ENCODE measurements at places on chromosomes 4 and X.

GRCh38 chrX:3268829-3269228 is 77.6 kb downstream of the MXRA5 start:
- no peak for DNase-seq

GRCh38 chr4:119038116-119038841 is 97.4 kb upstream of the MYOZ2 start:
- no peak for DNase-seq

DNA sequence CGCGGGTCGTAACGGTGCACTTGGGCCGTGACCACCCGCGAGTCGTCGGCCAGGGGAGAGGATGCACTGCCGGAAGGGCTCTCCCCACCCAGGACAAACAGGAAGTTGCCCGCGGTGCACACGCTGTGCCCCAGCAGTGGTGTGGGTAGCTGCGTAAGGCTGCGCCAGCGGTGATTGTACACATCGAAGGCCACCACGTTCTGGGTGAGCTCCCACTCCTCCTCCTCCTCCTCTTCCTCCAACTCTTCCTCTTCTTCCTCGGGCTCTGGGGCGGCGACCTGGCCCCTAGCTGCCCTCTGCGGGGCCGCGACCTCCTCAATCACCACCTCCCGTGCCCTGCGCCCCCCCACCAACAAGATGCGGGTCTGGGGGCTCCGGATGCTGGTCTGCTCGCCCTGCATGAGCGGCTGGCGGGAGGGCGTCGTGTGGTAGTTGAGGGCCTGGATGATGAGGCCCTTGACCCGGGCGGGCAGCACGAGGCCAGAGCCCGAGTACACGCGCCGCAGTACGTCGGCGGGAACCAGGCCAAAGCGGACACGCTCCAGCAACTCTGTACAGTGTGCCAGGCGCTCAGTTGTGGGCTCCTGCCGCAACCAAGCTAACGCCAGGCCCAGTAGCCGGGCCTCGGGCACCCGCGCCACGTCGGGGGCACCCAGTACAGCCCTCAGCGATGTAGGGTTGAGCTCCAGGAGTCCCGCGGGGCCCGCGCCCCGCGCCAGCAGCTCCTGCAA is 1.4 kb downstream of the KLHL34 start:
- DNase-seq, result no peak

- no peak for DNase-seq
Measured at GRCh38 chr4:79201971-79202370, 123.9 kb downstream of the NAA11 start.

- DNase-seq, result no peak
Measured at GRCh38 chrX:103565197-103565596, 20.1 kb upstream of the TCEAL4 start.

GRCh38 chrX:65610040-65610439 is 57.4 kb upstream of the MSN start:
- no peak for DNase-seq

DNA sequence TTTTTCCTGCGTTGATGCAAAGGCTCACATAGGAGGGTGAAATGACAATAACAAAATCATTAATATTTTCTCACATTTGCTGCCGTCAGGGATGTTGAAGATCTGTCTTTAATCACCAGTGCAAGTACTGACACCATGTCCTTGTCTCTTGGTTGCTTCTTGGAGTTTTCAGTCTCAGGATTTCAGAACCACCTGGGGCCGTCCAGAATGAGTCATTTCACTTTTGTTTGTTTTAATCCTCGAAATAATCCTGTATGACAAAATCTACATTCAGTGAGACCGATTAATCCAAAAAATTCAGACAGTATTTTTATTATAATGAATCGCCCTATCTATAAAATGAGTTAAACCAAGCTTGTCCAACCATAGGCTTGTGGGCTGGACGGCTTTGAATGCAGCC is 47.2 kb downstream of the NEIL3 start:
- DNase-seq, result no peak

GRCh38 chr4:83179205-83179604 is 64.7 kb upstream of the PLAC8 start:
- no peak for DNase-seq

DNA sequence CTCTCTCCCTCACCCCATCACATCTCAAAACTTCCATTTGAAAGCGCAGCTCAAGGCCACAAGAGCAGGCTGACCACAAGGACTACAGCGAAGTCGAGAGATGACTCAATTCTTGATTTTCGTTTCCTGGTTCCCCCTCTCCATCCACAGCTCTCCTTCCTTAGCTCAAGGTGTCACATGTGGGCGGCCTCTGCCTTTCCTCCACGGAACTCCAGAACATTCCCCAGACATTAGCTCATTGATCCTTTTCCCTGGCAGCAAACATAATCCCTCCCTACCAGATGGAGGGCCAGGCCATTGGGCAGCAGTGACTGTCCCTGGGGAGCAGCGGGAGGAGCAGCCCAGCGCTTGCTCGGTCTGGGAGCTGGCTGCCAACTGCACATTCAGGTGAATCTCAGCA is 56.3 kb downstream of the CCDC149 start:
- peak; percentile 67 for DNase-seq

GRCh38 chrX:55119712-55120111 is 30.9 kb downstream of the PAGE2 start:
- DNase-seq, result peak; percentile 2

- no peak for DNase-seq
Measured at GRCh38 chr4:1290165-1290977, 680 bp downstream of the MAEA start.

- DNase-seq, result no peak
Measured at GRCh38 chrX:17590892-17591740, 146.2 kb upstream of the SCML1 start.
